Kidney tubule cell (primary cell): ENCODE measurements at places on chromosomes 13 and 19.

DNA sequence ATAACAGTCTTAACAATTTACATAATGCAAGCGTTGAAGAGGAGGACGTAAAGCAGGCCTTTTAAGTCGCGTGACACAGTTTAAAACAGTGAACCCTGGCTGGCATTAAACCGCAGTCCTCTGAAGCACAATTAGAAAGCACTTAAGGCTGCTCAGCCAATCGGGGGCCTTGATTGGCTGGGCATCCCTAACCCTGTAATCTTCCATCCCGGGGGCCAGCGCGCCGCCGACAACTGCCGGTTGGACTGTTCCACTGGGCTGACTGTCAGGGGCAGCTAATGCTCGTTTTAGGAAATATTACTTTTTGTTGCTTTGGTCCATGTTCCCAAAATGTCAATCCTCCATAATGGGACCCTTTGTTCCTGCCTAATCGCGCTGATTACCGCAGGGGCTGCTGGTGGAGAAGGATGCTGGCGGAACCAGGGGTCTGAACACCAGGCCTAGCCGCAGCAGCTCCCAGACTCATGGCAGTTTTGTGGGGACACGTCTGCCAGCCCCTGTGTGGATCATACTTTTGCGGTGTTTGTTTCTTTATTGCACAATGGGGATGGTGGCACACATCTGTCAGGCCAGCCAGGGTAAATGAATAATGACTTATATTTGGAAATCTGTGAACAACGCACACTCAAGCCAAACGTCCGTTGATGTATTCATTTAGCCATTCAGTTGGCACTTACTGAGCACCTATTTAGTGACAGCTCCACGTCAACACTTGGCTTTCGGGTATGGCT, 127.1 kb upstream of the SPACA7 start:
- no peak for DNase-seq

- DNase-seq = peak; percentile 36
Measured at GRCh38 chr13:21735701-21736401, 65.0 kb downstream of the FGF9 start.

- peak; percentile 8 for DNase-seq
Measured at GRCh38 chr13:81714513-81714912, 1373.6 kb upstream of the SPRY2 start.

- DNase-seq = peak; percentile 79
Measured at GRCh38 chr13:54210397-54211049, 1181.9 kb downstream of the OLFM4 start.

GRCh38 chr13:87810391-87810801, 139.2 kb downstream of the SLITRK5 start:
- DNase-seq = peak; percentile 55

DNA sequence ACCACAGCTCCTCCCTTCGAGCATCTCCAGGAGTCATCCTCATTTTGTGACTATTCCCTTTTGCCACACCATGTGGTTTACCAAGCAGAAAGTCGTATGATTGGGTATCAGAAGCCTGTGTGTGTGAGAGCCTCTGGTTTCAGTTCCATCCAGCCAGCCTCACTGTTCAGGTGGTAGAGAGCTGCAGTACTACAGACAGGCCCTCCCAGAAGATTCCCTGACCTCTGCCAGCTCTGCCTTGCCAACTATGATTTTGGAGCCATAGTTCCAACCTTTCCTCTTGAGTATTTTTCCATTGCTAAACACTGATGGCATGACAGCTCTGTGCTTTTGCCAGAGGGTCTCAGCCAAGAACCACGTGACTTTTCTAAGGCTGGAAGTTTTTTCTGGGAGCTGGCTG, 82.5 kb downstream of the DHRS12 start:
- DNase-seq = no peak

- no peak for DNase-seq
Measured at GRCh38 chr19:48192750-48193149, 22.3 kb downstream of the ZSWIM9 start.

DNA sequence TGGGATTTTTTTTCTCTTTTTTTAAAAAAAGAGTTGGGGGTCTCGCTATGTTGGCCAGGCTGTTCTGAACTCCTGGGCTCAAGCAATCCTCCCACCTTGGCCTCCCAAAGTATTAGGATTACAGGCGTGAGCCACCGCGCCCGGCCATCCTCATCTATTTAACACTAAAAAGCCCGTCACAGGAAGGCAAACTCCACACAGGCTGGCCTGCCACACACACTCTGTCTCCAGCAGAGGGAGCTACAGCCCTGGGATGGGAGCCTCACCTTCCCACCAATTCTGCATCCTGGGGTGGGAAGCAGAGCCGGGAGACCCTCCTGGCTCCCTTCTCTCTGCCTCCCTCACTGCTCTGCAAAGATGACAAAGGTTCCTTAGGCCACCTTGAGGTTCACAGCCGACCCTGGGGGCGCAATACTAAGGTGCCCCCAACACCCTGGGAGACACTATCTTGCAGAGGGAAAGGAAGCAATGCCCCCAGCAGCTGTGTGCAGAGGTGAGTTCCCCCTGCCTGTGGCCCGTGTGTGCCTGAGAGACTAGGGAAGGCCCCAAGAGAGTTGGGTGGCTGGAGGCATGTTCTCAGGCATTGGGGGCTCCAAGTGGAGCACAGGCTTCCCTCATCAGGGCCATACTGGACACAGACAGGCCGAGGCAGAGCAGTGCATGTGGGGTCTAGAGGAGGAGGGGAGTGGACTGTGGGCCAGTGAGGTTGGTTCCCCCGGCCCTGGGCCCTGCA, 27.4 kb upstream of the TIMM44 start:
- DNase-seq = peak; percentile 51

DNA sequence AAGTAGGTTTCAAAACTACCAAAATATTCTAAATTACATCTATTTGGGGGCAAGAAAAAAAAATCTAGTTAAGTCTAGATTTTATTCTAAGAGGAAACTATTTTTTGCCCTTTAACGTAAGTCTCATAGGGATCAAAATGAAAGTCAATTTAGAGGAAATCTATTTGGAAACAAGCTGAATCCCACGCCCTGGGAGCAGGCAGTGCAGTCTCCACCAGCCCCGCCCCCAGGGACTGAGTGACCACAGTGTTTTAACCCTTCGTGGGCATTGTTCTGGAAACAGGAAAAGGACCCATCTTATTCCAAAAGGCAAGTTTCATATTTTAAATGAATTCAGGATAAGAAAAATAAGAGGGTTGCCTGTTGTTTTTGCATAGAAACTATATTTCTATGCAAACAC, 209.7 kb downstream of the SPRY2 start:
- peak; percentile 39 for DNase-seq

- no peak for DNase-seq
Measured at GRCh38 chr13:105312906-105313305, 1222.6 kb downstream of the EFNB2 start.

DNA sequence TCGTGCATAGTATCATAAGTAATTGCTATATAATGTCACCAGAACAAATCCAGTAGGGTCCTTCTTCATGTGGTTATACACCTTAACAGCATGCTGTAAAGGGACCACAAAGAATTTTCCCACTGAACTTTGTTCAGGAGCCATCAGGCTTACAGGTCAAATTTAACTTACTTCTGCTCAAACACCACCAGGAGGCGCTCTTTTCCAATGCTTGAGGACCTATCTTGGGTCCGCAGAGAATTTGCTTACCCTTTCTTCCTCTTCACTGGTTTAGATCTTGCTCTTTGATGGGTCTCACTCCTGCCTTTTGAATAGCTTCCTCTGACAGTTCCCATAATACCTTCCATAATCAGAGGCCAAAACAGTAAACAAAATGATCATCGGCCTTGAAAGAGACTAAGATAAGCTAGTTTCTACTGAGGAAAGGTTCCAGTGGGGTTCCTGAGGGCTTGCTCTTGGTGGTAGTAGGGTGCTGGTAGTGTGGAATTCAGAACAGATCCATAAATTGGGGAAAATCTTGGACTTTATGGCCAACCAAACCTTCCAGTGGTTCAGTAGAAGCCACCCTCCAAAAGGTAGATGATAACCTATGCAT, 37.4 kb downstream of the SCGB2B2 start:
- peak; percentile 63 for DNase-seq

DNA sequence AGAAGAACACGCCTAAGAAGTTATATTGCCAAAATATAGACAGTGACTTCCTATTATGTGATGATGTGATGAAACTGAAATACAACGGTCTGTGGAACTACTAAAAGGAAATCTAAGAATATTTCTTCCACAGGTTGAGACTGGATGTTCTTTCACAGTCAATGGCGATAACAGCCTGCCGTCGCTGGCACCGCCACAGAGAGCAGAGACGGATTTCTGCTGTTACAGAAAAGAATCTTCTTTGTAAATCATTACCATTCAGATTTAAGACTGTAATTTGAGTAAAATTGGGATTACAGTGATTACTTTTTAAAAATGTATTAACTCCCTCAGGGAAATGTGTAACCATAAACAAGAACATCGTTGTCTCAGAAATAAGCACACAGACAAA, 100.8 kb downstream of the TUBGCP3 start:
- DNase-seq = no peak

DNA sequence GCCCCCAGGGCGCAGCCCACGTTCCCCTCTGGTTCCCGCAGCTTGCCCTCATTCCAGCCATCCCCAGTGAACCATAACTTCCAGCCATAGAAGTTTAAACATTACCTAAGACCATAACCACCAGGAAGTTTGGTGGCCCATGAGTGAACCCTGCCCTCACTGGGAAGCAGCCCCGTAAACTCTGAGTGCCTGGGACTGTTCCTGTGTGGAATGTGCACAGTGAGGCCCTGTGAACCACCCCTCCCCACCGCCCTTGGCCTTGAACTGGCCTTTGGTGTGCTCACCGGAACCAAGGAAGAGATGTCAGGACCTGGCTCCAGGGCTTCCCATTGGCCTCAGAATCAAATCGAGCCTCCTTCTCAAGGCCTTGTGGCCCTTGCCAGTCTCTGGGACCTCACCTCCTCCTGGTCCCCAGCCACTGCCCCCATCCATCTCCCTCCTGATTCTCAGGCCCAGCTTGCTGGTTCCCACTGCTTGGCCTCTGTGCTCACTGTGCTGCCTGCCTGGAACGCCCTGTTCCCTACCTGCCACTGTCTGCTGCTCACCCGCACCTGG, 46.5 kb downstream of the DNM2 start:
- peak; percentile 99 for DNase-seq

- peak; percentile 72 for DNase-seq
Measured at GRCh38 chr19:35268536-35269437, at the start of gene USF2. USF2 (plus strand) TSS chr19:35268962; CDS start chr19:35269102, 140 bp downstream.

GRCh38 chr13:43776501-43777079, 10.2 kb downstream of the ENOX1 start:
- peak; percentile 53 for DNase-seq

- no peak for DNase-seq
Measured at GRCh38 chr19:41932720-41933332, 4.6 kb upstream of the ERFL start.

GRCh38 chr13:34167347-34167746, 349.4 kb downstream of the RFC3 start:
- DNase-seq = no peak

- DNase-seq = peak; percentile 33
Measured at GRCh38 chr13:46844431-46844830, 47.5 kb upstream of the ESD start.

DNA sequence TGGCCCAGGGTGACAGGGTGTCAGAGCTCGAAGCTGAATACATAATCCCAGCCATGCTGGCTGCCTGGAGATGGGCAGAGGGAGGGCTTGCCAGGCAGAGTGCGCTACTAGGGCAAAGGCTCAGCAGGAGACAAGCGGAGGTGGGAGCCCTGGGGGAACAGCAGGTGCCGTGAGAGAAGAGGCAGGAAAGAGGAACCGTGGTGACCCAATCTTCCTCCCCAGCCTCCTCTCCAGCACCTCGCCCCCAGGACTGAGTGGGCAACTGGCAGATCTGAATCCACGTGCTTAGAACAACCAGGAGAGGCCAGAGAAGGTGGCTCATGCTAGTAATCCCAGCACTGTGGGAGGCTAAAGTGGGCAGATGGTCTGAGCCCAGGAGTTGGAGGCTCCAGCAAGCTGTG, 11.0 kb upstream of the CCL25 start:
- no peak for DNase-seq

- DNase-seq = peak; percentile 100
Measured at GRCh38 chr19:9075064-9075949, 11.6 kb upstream of the OR1M1 start.

DNA sequence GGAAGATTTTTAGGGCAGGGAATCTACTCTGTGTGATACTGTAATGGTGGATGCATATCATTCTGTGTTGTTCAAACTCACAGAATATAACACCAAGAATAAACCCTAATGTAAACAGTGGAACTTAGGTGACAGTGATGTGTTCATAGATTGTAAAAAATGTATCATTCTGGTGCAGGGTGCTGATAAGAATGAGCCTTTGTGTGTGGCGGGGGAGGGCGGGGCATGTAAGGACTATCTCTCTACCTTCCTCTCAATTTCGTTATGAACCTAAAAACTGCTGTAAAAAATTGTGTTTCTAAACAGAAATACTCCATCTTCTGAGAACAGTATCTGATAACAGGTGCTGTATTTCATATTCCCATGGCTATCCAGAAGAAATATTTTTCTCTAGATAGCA, 35.6 kb downstream of the TNFRSF19 start:
- DNase-seq = no peak

DNA sequence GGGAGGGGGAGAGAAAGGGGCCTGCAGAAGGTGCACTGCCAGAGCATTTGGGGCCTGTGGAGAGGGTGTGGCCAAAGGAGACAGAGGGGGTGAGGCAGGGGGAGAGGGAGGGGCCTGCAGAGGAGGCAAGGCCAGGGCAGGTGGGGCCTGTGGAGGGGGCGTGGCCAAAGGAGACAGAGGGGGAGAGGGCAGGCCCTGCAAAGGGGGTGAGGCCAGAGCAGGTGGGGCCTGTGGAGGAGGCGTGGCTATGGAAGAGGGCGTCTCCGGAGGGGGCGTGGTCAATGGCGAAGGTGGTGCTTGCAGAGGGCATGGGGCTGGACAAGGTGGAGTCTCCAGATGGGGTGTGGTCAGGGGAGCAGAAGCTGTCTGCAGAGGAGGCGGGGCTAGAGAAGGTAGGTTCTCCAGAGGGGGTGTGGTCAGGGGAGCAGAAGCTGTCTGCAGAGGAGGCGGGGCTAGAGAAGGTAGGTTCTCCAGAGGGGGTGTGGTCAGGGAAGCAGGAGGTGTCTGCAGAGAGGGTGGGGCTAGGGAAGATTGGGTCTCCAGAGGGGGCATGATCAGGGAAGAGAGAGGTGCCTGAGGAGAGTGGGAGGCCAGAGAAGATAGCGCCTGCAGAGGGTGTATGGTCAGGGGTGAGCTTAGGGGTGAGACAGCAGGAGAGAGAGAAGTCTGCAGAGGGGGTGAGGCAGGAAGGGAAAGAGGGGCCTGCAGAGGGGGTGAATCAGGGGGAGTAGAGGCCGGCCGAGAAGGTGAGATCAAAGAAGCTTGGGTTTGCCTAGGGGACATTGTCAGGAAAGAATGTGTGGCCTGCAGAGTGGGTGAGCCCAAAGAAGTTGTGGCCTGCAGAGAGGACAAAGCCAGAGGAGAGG, 3.4 kb downstream of the PRR36 start:
- peak; percentile 60 for DNase-seq

DNA sequence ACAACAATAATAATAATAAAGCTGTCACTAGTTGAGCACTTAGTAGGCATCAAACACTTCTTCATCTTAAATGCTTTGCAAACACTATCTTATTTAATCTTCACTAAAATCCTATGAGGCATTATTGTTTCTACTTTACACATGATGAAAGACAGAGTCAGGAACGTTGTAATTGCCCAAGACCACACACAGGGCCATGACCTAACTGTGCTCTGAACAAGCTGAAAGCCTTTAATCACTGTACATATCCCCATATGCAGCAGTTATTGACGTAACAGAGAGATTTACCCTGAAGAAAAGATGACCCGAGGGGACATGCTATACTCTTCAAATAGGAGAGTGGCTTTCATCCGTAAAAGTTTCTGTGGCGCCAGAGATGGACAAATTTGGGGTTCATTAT, 53.0 kb downstream of the SACS start:
- no peak for DNase-seq
